ENCODE measurements at places on chromosomes 11 and 22.

DNA sequence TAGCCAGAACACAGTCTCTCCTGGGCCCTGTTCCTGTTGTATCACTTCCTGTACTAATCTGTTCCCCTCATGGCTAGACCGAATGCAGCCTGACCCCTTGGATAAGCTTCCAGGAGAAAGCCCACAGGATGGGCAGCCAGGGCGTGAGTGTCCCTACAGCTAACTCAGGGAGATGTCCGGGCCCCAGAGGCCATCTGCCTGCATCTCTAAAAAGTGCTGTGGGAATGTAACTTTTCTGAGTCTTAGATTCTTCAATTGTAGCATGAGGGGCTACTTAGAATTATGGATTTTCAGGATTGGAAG, 7.7 kb upstream of the MALAT1 start:
- DNase-seq = no peak

DNA sequence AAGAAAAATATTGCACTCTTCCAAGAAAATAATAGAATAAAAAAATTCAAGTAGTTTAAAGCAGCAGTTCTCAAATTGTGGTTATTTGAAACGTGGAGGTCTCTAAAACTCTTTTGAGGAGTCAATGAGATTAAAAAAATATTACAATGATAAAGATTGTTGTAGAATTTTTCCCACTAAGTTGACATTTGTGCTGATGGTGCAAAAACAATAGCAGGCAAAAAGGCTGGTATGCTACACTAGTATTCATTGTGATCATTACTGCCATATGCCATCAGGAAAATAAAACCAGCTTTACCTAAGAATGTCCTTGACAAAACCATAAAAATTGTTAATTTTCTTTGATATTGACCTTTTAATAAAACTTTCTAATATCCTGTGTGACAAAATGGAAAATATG, 505.2 kb upstream of the ANO5 start:
- no peak for DNase-seq

- no peak for DNase-seq
These were observed 15.3 kb downstream of the CLPB start for GRCh38 chr11:72418834-72419560.

DNA sequence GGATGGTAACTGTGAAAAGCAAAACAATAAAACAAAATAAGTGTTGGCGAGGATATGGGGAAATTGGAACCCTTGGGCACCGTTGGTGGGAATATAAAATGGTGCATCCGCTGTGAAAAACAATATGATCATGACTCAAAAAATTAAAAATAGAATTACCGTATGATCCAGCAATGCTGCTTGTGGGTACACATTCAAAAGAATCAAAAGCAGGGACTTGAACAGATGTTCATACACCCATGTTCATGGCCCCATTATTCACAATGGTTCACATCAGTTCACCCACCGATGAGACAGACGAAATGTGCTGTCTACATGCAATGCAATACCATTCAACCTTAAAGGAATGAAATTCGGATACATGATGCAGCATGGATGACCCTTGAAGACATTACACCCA, 1.2 kb upstream of the DERL3 start:
- no peak for DNase-seq

GRCh38 chr22:22720201-22720723, 75.8 kb downstream of the GGTLC2 start:
- no peak for DNase-seq
